ENCODE measurements at places on chromosomes 6 and 20. TPM values are rescaled to one million over a fixed set of nuclear protein-coding genes. Genes with fewer than 3 reads are reported as not detected.

The TBX18 gene
- 11.4 TPM for polyA plus RNA-seq

DNA sequence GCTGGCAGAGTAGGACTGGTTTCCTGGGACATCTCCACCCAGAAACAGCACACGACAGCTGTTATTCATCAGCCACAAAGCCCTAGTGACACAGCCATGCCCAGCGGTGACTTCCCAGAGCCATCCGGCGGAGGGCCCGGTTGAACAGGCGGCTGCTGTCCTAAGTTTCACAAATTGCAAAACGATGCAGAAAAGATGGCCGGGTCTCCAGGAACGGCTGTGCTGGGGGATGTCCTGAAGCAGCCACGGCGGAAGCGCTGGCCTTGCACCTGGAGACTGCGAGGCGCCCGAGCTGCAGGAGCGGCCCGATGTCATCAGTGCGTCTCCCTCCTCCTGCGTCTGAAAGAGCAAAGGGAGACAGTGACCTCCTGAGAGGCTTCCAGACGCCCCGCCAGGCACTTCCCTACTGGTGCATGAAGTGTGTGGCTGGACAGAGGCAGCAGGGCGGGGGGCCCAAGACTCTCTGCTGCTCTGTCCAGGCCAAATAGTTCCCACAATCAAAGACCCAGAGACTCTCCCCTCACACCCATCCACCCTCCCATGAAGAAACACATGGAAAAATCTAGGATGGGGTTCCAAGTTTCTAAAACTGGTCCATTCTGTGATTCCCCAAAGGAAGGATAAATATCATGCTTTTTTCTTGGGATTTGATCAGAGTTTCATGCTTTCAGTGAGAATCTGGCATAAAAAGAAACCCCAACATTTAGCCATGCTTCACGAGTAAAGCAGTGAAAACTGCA is 44.0 kb downstream of the SSR1 start:
- no peak for DNase-seq

The MAP7 gene
- polyA plus RNA-seq: 37.1 TPM

The CTCFL gene
- polyA plus RNA-seq: 1.9 TPM

GRCh38 chr6:11432091-11432490 is 105.5 kb upstream of the TMEM170B start:
- DNase-seq: no peak

The MBOAT1 gene
- polyA plus RNA-seq: 16.3 TPM

The THBD gene
- polyA plus RNA-seq: 5.2 TPM

GRCh38 chr6:153503810-153504209 is 372.7 kb upstream of the RGS17 start:
- DNase-seq: no peak

The VNN1 gene
- polyA plus RNA-seq: 0.05 TPM

GRCh38 chr6:90677440-90677839 is 90.6 kb upstream of the MAP3K7 start:
- no peak for DNase-seq

The GSTA3 gene
- 0.27 TPM for polyA plus RNA-seq

DNA sequence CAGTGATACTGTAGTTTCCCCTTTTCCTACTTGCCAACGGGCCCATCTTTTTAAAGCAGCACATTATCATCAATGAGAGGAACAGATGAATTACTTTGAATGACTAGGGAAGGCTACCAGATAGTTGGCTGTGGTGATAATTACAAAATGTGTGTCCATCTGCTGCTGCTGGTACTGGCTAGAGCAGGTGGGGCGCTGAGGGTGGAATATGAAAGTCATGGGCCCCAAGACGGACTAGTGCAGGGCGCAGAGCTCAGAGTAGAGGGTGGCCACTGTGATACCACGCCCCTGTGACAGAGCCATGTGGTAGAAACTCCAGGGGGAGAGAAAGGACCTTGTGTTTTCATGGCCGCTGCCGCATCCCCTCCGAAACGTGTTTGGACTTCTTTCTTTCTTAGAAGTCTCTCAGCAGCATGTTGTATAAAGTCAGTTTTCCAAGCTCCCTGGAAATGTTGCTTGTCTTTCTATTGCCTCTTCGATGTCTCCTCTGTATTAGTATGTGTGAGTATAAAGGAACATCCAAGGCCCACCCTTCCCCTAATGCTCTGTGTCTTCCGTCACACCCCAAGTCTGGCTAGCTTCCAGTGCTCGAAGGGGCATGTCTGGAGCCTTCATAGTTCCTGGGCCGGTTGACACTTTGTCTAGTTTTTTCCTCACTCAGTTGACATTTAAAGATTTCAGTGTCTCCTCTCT is 88.1 kb downstream of the PPP1R14C start:
- DNase-seq: no peak

DNA sequence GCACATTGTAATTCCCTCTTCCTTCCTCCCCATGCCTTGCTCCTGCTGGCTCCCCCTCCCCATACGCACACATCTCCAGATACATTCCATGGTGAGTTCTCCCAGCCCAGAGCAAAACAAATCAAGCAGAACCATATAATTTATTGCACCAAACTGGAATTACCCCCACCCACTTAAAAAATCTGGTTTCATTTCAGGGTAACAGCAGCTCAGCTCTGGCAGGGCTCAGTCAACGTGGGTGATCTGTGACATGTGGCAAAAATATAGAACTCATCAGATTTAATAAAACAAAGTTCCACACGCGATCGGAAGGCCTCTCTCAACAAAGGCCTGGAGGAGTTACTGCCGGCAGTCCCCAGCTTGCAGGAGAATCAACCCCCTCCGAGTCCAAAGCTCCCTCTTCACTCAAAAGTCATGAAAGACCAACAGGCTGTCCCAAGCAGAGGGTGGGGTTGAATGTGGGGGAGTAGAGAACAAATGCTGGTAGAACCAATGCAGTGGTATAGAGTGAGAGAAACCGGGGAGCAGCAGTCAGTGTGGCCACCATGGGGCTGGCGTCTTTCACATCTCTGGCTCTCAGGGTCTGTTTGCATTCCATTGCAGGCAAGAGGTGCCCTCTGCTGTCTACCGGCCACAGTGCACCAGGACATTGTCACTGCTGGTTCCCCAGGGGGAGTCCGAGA is 323.3 kb upstream of the NT5E start:
- DNase-seq: peak; percentile 34
